ENCODE measurements at places on chromosomes 11 and 22. TPM values are rescaled to one million over a fixed set of nuclear protein-coding genes. Genes with fewer than 3 reads are reported as not detected.

ANKK1 gene
- not detected for polyA plus RNA-seq

- no peak overlapping the region for H3K4me3 ChIP-seq
- H3K27ac ChIP-seq = no peak overlapping the region
- no peaks in the 10 kb centered on the region for H3K4me1 ChIP-seq
- no peak for DNase-seq
Observed at GRCh38 chr11:106706355-106706754, 311.9 kb downstream of the GUCY1A2 start.

OR51B2 gene
- not detected for polyA plus RNA-seq

- H3K27me3 ChIP-seq = no peaks in the 10 kb centered on the region
- peak; percentile 58 for DNase-seq
- H3K4me1 ChIP-seq = no peaks in the 10 kb centered on the region
- H3K27ac ChIP-seq = no peak overlapping the region
- H3K4me3 ChIP-seq = no peak overlapping the region
Observed at GRCh38 chr11:121575250-121575962, 122.6 kb upstream of the SORL1-AS1 start.

GRCh38 chr11:121844016-121844415 lies 272.0 kb downstream of the BLID start:
- no peak overlapping the region for H3K27ac ChIP-seq
- H3K27me3 ChIP-seq = no peaks in the 10 kb centered on the region
- H3K4me1 ChIP-seq = no peaks in the 10 kb centered on the region
- H3K36me3 ChIP-seq = no peaks in the 10 kb centered on the region
- peak; percentile 21 for DNase-seq

GRCh38 chr11:69352715-69353319 lies 58.9 kb downstream of the MYEOV start:
- no peaks in the 10 kb centered on the region for H3K36me3 ChIP-seq
- no peak for DNase-seq
- no peak overlapping the region for H3K4me3 ChIP-seq
- H3K27me3 ChIP-seq = peaks cover 2% of the 10 kb centered on the region
- no peak overlapping the region for H3K27ac ChIP-seq

DNA sequence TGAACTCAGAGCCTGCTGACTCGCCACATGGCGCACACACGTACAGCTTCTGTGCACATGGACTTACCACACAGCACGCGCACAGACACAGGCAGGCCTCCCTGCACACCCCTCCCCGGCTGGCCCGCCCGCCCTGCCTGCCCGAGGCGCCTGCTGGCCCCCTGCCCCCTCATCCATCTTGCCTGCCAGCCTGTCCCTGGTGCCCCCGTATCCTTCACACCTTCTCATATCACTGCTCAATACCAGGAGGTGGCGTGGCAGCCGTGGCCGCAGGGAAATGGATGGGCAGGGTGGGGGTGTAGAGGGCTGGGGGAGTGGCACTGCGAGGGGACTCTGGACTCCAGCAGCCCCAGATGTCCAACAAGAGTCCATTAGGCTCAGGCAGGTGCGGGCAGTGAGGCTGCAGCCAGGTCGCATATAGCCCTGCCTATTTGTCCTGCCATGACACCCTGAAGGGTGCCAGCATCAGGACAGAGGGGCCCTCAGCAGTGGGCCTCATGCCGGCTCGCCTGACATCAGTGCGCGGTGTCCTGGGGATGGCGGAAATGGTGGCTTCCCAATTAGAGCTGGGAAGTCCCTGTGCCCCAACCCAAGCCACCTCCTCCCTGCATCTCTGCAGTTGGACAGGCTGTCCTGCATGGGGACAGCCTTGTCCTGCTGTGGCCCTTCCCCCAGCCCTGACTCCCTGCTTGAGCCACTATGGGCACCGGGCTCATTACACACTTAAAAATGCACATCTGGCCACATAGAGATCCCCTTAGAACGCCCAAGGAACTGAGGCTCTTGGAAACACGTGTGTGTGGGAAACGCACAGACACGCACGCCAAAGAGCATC lies 2.0 kb upstream of the TBX10 start:
- H3K27ac ChIP-seq = no peak overlapping the region
- H3K4me3 ChIP-seq = no peak overlapping the region

PELI3 gene
- polyA plus RNA-seq = 16.4 TPM

- no peaks in the 10 kb centered on the region for H3K36me3 ChIP-seq
- no peaks in the 10 kb centered on the region for H3K27me3 ChIP-seq
- no peaks in the 10 kb centered on the region for H3K4me1 ChIP-seq
- no peak overlapping the region for H3K27ac ChIP-seq
- no peak overlapping the region for H3K4me3 ChIP-seq
Observed at GRCh38 chr11:4049006-4049405, 45.6 kb upstream of the RRM1 start.

KDM4D gene
- polyA plus RNA-seq = 4.7 TPM

TTC38 gene
- polyA plus RNA-seq = 35.1 TPM

DNA sequence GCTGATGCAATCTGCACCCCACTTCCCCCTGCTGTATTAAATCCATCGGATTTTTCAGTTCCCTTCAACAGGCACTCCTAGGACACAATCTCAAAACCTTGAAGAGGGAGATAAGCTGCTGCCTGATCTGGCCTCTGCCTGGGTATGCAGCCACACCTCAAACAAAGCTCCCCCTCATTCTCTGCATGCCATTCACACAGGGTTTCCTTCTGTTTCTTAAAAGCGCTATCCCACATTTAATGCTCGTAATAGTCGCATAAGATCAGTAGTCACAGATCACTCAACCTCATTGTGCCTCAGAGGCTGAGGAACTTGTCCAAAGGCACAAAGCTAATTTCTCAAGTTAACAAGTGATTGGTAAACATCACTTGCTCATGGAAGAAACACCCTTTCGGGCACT lies 34.0 kb downstream of the UQCR10 start:
- peaks cover 23% of the 10 kb centered on the region for H3K36me3 ChIP-seq
- no peak overlapping the region for H3K4me3 ChIP-seq
- no peaks in the 10 kb centered on the region for H3K27me3 ChIP-seq
- H3K27ac ChIP-seq = peak overlapping the region; percentile 70
- DNase-seq = peak; percentile 51

GGT5 gene
- polyA plus RNA-seq = 3.6 TPM

DNA sequence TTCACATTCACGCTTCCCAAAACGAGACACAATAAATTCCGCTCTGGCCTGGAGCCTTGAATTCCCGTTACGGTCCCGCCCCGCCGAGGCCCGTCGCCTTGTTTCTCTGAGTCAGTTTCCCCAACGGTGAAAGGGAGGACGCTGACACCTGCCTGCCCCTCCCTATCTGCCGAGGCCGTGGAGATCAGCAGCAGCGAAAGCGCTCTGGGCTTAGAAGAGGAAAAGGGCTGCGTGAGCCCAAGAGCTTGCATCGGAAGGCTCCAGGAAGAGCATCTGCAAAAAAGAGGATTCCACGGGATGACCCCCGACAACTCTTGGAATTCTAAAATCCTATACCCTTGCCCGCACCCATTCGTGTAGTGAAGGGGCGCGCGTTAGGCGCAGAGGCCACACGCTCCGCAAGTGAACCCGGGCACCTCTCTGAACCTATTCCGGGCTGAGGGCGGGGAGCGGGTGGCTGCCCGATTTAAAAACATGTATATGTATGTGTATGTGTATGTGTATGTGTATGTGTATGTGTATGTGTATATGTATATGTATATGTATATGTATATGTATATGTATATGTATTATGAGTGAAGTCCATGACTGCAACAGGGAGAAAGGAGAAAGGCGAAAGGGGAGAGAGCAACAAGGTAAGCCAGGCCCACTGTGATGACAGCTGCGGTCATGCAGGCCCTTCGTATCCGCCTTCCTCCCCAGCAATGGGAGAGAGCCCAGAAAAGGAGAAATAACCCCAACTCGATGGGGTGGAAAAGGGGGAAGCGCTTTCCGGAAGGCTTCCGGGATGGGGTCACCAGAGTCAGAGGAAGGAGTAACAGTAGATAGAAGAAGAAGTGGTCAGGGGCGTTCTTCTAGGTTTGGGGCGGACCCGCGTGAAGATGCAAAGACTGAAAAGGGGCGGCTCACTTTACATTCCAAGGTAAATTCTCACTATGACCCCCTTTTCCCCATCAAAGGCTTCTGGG lies 948 bp upstream of the MRTFA start:
- H3K4me1 ChIP-seq = no peaks in the 10 kb centered on the region
- H3K27ac ChIP-seq = peak overlapping the region; percentile 41
- H3K36me3 ChIP-seq = no peaks in the 10 kb centered on the region
- no peak for DNase-seq
- H3K27me3 ChIP-seq = no peaks in the 10 kb centered on the region

- peaks cover 26% of the 10 kb centered on the region for H3K4me1 ChIP-seq
- no peak overlapping the region for H3K4me3 ChIP-seq
- no peaks in the 10 kb centered on the region for H3K36me3 ChIP-seq
Observed at GRCh38 chr11:63847363-63847762, 8.5 kb downstream of the MARK2 start.

Data from cardiac muscle cell (in vitro differentiated cells and primary cell).